ENCODE measurements at places on chromosomes 12 and 14.

- no peak for DNase-seq
These were observed 17.8 kb downstream of the CCDC85C start for GRCh38 chr14:99586054-99586760.

GRCh38 chr12:3294481-3294911, 196.5 kb upstream of the PRMT8 start:
- DNase-seq, result peak; percentile 37

DNA sequence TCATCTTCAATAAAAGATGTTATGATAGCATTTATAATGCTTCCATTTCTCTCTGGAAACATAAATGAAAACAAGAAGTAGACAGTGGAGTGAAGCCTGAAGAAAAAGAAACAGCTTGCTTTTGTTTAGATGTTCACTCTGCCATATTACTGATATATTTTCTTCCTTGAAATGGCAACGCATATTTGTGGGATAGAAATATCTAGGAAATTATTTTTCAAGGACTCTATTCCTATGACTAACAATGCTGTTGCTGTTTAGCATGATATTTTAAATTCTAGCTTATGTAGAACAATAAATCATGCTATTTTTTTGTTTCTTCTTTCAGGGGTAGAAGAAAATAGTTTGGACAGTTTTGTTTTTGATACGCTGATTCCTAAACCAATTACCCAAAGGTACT, 359.0 kb downstream of the NAV3 start:
- no peak for DNase-seq

DNA sequence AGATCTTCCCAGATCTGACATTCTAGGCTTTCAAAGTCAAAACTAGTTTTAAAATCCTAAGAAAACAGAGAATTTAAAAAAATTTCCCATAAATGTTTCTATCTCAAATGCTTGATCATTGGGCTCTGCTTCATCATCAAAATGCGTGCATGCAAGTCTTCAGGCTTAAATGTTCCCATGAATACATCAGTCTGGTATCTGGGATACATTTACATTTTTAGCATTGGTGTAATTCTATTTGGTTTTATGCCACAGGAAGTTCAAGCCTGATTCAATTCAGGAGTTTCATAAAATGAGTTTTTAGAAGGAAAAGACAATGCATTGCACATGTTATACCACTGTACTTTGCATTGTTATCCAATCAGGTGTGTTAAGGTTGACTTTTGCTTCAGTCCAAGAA, 336.4 kb downstream of the PCNX1 start:
- no peak for DNase-seq

GRCh38 chr12:81005606-81006005, 67.9 kb upstream of the LIN7A start:
- peak; percentile 50 for DNase-seq

GRCh38 chr14:23294734-23295561, 7.7 kb downstream of the PPP1R3E start:
- DNase-seq, result peak; percentile 98

DNA sequence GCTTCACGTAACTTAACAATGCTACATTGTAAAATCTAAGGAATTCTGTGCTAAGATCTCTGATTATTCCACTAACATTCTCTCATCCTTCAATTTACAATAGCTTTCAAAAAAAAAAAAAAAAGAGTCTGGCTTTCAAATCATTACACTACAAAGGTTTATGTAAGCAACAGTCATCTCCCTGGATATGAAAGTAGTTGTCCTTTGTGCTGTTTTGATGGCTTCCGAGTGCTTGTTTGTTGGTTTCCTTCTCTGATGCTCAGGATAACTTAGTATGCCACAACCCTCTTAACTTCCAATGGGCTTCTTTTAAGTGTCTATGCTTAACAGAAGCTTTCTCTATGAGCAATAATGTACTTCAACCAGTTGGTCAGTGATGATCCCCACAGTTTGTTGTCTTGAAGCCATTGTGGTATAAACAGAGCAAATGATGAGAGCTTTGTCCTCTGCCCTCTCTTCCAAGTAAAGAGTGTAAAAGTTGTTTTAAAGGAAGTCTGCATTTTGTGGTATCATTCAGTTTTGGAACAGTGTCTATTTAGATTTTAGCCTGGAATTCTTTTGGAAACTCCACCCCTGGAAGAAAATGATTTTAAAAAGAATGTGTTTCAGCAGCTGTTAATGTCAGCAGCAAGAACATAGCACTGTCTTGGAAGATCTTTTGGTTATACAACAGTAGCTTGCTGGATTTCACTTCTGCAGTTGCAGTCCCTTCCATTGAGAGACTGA, 396.1 kb upstream of the RGS6 start:
- DNase-seq, result no peak

DNA sequence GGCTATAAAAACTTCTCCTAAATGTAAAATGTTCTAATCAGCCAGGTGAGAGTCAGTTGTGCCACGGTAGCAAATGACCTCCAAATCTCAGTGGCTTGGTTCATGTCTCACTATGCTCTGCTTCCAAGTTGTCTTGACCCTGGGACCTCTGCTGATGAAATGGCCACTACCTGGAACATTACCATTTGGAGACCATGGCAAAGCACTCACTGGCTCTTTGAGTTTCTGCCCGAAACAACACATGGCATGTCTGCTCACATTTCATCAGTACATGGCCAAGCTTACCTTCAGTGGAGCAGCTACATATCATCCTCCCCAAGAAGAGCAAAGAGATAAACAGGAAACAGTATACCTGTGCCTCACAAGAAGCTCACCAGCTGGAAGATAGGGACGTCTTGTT, 40.2 kb downstream of the PLEKHG7 start:
- no peak for DNase-seq

DNA sequence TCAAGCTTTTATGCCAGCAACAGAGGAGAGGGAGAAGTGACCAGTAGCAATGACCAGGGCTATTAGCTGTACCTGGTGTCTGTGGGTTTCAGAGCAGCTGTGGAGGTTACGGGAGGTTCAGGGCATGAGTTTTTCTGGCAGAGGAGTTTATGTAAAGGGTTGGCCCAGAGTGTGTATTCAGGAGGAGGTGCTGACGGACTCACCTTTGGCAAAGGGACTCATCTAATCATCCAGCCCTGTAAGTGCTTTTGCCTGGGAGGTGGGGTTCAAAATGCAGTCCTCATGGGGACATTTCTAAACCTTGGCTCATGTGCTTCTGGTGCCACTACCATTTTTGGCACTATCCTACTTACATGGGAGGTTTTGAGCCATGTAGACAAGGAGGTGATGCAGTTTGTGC, 95.3 kb downstream of the DAD1 start:
- no peak for DNase-seq

GRCh38 chr14:104723651-104724406, at the start of gene ADSS1:
Gene ADSS1, plus strand, starts transcription at chr14:104724229. Its CDS starts 42 bp downstream, at chr14:104724271.
- DNase-seq, result peak; percentile 49

- no peak for DNase-seq
These were observed 321.3 kb downstream of the PDZRN4 start for GRCh38 chr12:41509271-41510055.

DNA sequence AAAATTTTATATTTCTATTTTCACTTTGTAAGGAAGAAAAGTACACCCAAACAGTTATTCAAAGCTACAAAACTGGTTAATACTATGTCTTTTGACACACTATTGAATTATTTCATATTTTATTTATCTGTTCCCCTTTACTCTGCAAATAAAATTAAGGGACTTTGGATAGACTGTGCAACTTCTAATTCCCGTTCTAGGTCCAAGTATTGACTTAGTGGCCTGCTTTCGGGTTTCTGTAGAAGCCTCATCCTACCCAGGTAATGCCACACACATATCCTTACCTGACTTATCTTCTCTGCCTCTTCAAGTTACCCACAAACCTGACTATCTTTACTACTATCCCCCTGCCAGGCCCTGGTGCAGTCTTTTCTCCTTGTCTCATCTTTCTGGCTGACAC, 156.3 kb upstream of the TMTC2 start:
- no peak for DNase-seq

- DNase-seq, result peak; percentile 38
These were observed 673 bp downstream of the BEGAIN start for GRCh38 chr14:100586403-100587085.

DNA sequence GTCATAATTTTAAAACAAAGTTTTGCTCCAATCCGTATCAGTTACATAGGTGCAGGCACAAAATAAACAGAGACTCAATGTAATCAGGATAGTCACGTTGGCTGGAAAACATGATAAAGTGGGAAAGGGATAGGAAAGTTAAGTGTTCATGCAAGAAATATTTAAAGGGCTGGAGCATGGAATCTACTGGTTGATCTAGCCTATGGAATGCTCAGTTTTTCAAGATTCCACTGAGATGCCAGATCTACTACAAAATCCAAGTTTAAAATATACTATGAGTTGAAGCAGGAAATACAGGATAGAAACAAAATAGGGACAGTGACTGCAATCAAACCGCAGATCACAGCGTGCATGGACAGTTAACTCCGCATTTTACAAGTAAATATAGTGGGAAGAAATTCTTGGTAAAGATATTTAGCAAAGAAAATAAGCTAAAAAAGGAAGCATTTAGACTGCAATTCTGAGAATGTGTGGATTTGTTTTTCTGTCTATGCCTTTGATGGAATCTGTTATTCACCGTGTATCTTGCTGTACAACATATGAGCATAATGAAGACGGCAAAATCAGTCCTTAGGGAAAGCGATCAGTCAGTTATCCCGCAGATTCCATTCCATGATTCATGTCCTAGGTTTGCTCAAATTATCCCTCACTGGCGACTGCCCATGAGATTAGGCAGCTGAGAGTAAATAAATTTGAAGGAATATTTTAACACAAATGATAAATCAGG, 1044.3 kb downstream of the FLRT2 start:
- DNase-seq, result no peak

- peak; percentile 77 for DNase-seq
These were observed 15.6 kb upstream of the MCRS1 start for GRCh38 chr12:49583366-49584094.

GRCh38 chr14:93744876-93745275, 43.4 kb downstream of the PRIMA1 start:
- DNase-seq, result no peak

DNA sequence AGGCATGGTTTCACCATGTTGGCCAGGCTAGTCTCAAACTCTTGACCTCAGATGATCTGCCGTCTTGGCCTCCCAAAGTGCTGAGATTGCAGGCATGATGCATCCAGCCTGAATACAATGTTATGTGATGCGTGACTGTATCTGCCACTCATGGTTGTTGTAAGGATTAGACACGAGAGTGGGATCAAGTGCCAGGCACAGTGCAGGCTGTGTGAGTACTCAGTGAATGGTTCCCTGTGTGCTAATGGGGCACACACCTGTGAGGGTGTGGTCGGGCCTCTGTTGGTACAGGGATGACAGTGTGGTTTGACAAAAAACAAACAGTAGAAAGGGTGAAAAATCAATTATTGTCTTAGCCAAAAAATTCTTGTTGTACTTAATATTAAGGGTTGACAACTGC, 61.8 kb downstream of the TECPR2 start:
- no peak for DNase-seq

DNA sequence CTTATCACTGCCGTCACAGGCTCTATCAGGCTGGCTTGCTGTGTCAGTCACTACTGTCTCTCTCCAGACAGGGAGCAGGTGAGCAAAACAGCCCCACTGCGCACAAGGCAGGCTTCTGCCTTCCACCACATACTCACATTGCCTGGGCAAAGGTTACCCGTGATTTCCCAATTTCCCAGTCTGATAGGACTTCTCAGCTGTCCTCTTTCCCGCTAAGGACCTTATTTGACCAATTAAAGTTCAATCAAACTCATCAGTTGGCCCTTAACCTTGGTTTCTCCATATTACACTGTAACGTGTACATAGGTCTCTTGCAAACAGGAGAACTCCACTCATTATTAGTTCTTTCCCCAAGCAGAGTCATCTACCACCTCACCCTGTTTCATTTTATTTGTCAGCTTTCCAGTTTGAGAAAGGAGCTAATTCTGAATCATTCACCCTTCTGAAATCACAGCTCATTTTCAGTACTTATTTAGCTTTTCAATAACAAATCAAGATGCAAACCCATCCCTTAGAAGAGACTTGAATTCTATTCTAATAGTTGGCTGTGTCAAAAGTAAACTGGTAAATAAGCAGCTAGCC, 170.8 kb downstream of the ESR2 start:
- DNase-seq, result no peak

DNA sequence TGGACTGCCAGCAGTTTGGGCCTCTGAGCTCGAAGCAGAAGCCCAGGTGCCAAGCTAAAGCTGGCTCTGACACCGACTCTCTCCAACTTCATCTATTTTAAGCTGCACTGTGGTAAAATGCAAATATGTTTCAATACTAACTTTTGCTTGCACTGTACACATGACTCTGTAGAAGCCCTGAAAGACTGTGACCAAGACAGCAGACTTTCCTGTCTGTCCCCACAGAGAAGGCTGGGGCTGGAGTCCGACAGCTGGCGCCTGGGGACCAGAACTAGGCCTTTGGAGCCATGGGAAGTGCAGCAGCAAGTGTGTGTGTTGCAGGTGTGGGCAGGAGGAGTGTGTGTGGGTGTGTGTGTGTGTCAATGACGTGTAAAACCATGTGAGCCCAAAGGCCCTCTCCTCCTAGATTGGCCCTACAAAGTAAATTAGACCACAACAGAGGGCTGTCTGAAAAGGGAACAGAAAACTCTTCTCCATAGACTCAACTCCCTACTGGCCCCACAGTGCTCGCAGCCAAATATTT, 16.4 kb upstream of the RAB35 start:
- DNase-seq, result no peak

DNA sequence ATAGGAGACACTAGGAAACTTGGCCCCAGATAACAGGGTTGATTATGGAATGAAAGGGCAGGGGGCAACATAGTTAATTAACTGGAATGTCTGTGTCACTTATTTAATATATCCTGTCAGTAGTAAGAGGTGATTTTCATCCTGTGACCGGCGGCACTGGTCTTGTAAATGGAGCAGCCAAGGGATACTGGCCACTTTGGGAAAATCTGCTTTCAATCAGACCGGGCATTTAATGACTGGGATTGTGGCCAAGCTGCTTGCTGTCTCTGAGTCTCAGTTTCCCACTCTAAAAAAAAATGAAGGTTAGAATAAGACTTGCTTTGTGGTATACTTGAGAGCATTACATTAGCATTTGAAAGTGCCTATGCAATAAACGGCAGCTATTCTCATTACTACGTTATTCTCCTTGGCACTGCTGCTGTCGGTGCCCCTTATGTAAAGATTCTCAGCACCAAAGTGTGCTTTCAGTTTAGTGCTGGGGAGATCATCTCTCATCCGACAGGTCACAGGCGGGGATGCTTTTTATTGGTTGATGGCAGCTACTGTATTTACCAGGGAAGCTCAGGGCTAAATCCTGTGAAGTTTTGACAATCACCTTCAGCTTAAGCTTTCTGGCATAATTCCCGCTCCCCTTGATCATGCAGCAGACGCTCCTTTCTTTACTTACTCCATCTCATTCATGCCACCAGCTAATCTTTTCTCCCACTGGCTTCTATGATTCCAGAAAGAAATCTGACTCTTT, 162.1 kb downstream of the ESRRB start:
- peak; percentile 87 for DNase-seq
